T-cell (primary cell): ENCODE measurements at places on chromosomes 6 and 20. TPM values are rescaled to one million over a fixed set of nuclear protein-coding genes. Genes with fewer than 3 reads are reported as not detected.

GRCh38 chr20:39019805-39020325 is 57.7 kb downstream of the DHX35 start:
- H3K4me3 ChIP-seq: no peak overlapping the region
- DNase-seq: no peak
- peaks cover 15% of the 10 kb centered on the region for H3K36me3 ChIP-seq

GRCh38 chr6:166419286-166419685 is 36.5 kb upstream of the MPC1 start:
- H3K27me3 ChIP-seq: no peaks in the 10 kb centered on the region
- peaks cover 7% of the 10 kb centered on the region for H3K36me3 ChIP-seq
- H3K27ac ChIP-seq: peak overlapping the region; percentile 82
- DNase-seq: peak; percentile 36

DNA sequence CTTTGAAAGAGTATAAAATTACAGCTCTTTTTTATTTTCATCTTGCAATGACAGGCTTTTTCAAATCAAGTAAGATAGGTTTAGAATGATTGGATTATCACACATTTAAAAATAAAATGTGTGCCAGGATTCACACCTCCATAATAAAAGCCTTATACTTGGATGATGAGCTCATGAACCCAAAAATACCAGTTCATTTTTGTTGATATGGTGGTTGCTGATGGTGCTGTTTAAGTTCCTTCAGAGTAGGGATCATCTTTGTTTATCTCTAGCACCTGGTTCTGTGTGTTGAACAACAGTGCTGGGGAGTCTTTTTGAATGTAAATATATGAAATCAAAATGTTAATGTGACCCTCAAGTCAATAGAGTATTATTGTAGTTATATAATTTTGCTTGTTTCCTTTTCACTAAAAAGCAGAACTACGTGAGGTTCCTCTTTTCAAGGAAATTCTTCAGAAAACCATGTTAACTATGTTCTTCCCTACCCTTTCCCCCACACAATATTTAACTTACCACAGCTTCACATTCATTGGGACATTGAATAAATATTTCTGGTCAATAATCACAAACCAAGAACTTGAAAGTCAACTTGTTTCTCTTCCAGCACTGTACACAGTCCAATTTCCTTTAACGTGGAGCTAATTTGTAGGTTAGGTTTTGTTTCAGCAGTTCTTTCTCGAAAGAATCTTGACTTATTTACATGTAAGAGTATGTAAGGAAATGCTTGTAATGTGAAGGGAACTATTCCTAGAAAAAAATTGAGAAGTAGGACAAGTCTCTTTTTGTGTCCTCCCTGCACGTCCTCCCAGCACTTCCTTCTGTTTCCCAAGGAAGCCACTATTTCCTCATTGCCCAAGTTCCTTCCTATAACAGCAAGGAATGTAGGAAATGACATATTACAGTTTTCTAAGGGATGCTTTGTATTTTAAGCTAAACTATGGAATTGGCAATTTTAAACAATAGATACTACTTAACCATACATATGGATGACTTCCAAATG is 945.9 kb upstream of the CITED2 start:
- DNase-seq: no peak
- H3K27me3 ChIP-seq: no peaks in the 10 kb centered on the region
- no peak overlapping the region for H3K4me3 ChIP-seq
- H3K27ac ChIP-seq: no peak overlapping the region
- no peaks in the 10 kb centered on the region for H3K4me1 ChIP-seq
- no peaks in the 10 kb centered on the region for H3K36me3 ChIP-seq

TBX18 gene
- total RNA-seq: not detected

- no peak for DNase-seq
- no peak overlapping the region for H3K4me3 ChIP-seq
- no peak overlapping the region for H3K27ac ChIP-seq
- no peaks in the 10 kb centered on the region for H3K4me1 ChIP-seq
Observed at GRCh38 chr20:8780915-8781314, 288.0 kb upstream of the PLCB4 start.

GRCh38 chr20:3340443-3340842 is 67.0 kb downstream of the DNAAF9 start:
- no peak overlapping the region for H3K4me3 ChIP-seq
- H3K36me3 ChIP-seq: peaks cover 7% of the 10 kb centered on the region
- H3K27me3 ChIP-seq: no peaks in the 10 kb centered on the region
- no peaks in the 10 kb centered on the region for H3K4me1 ChIP-seq
- H3K27ac ChIP-seq: no peak overlapping the region
- DNase-seq: no peak

GRCh38 chr20:47546184-47547033 is 44.7 kb downstream of the NCOA3 start:
- H3K4me3 ChIP-seq: no peak overlapping the region
- peaks cover 10% of the 10 kb centered on the region for H3K4me1 ChIP-seq
- H3K27me3 ChIP-seq: no peaks in the 10 kb centered on the region
- no peak overlapping the region for H3K27ac ChIP-seq

DNA sequence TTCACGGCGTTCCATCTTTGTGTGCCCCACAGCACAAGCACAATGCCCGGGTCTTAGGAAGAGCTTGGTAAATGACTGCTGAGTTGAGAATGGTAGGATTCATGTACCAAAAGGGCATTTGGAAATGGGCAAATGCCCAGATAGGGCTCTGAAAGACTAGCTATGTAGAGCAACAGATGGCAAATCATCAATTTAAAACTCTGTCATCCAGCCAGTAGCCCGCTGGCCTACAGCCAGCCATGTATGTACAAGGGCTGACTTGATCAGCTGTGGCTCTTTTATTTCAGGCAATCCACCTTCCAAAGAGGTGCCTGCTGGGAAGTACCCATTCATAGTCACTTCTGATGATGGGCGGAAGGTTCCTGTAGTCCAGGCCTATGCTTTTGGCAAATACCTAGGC is 35.1 kb downstream of the NT5E start:
- no peak for DNase-seq
- H3K27me3 ChIP-seq: no peaks in the 10 kb centered on the region
- peaks cover 5% of the 10 kb centered on the region for H3K4me1 ChIP-seq
- H3K27ac ChIP-seq: no peak overlapping the region
- no peak overlapping the region for H3K4me3 ChIP-seq

GRCh38 chr6:75201021-75201420 is 4.8 kb downstream of the COL12A1 start:
- peaks cover 12% of the 10 kb centered on the region for H3K27me3 ChIP-seq
- no peak for DNase-seq
- no peak overlapping the region for H3K4me3 ChIP-seq
- no peak overlapping the region for H3K27ac ChIP-seq

GRCh38 chr6:26457264-26457805 is 420 bp upstream of the BTN2A1 start:
- H3K4me3 ChIP-seq: peak overlapping the region; percentile 91
- peaks cover 39% of the 10 kb centered on the region for H3K4me1 ChIP-seq
- peak overlapping the region; percentile 69 for H3K27ac ChIP-seq
- no peaks in the 10 kb centered on the region for H3K27me3 ChIP-seq
- no peak for DNase-seq
- peaks cover 44% of the 10 kb centered on the region for H3K36me3 ChIP-seq

DNA sequence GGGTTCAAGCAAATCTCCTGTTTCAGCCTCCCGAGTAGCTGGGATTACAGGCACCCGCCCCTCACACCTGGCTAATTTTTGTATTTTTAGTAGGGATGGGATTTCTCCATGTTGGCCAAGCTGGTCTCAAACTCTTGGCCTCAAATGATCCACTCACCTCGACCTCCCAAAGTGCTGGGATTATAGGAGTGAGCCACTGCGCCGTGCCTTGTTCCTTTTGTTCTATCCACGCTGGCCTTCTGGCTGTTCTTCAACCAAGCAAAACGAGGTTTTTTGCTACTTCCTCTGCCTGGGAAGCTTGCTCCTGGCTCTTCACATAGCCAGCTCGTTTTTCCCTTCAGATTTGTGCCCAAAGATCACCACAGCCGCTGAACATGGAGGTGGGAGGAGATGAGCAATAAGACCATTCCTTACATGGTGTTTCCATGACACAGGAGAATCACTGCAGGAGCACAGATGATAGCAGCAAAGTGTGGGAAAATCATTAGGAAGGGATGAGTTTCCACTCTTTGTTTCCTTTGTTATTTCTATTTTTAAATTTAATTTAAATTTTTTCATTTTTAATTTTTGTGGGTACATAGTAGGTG is 201.0 kb upstream of the ZNF217 start:
- H3K4me1 ChIP-seq: no peaks in the 10 kb centered on the region
- H3K36me3 ChIP-seq: no peaks in the 10 kb centered on the region
- no peak for DNase-seq
- no peak overlapping the region for H3K4me3 ChIP-seq

BFSP1 gene
- 0.30 TPM for total RNA-seq

DNA sequence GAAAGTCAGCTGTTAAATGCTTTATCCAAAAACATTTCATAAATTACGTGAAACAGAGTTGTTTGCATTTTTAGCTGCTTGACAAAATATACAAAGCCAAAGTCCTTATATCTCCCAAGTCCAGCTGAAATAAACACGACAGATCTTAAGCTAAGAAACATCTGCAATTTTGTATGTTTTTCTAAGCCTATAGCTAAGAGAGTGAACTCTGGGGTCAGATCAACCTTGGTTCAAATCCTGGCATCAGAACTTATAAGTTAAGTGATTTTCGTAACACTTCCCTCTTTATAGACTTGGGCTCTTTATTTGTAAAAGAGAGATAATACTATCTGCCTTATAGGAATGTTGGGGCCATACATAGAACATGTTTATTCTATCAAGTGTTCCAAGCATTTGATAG is 176.7 kb downstream of the PTPRK start:
- no peak for DNase-seq
- H3K4me1 ChIP-seq: no peaks in the 10 kb centered on the region
- no peaks in the 10 kb centered on the region for H3K36me3 ChIP-seq
- H3K27me3 ChIP-seq: no peaks in the 10 kb centered on the region
